Fibroblast of skin of abdomen (primary cell): ENCODE measurements at places on chromosomes 12 and 14.

GRCh38 chr14:74858022-74858421 is 17.9 kb downstream of the PROX2 start:
- DNase-seq, result peak; percentile 60

GRCh38 chr14:78202163-78202562 is 32.0 kb downstream of the NRXN3 start:
- no peak for DNase-seq

DNA sequence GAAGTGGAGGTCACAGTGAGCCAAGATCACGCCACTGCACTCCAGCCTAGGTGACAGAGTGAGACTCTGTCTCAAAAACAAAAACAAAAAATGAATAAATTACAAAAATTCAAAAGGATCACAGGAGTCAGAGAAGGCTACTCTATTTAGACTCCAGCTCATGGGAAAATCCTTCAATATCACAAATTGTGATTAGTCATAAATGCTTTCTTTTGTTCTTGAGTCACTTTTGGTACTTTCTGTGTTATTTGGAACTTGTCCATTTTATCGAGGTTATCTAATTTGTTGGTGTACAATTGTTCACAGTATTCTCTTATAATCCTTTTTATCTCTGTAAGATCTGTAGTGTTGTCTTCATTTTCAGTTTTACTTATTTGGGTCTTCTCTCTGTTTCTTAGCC is 18.9 kb downstream of the ALDH2 start:
- no peak for DNase-seq

GRCh38 chr14:39091716-39092115 is 11.3 kb downstream of the SEC23A start:
- DNase-seq, result no peak

DNA sequence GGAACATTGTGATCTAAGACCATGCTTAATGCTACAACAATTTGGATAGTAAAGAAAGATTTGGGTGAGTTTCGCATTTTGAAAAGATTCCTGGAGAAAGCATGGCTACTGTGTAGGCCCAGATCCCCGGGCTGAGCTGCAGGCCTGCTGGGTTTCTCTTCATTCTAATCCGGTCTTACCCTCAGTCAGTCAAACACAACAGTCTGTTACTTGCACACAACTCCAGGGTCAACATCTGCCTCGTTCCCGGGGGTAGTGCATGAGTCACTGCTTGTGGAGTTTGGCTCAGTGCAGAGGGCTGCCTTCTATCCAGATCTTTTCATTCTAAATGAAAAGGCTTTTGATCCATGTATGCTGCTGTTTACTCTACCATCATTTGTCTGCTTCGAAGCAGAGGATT is 60.4 kb upstream of the SEL1L start:
- DNase-seq, result no peak

DNA sequence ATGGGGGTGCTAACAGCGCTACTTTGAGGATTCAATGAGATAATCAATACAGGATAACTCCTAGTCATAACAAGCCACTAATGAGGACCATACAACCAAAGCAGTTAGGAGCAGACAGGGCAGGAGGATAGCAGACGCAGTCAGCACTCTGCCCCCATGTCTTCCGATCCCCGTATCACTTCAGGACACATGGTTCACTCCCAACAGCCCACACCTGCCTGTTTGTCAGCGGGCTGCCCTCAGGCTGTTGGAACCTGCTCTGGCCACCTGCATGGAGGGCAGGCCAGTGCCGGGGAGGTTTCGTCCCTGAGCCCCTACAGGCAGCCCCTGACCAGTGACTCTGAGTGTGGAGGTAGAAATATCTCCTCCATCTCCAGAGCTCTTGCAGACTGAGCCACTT is 37.1 kb upstream of the LTBP2 start:
- DNase-seq, result no peak

DNA sequence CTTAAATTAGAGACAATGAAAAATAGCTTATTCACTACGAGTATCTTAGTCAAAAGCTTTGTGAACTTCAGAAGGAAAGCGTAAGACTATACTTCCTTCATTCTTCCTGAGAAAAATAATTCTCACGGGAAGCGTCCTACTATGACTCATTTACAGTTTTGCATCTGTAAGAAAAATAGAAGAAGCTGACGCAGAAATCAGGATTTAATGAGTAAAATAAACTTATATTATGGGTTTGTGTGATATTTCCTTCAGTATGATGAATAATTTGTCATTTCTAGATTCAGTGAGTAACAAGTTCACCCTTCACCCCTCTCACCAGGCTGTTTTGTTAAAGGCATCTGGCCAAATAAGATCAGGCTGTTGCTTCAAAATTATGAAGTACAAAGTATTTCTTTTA is 17.8 kb upstream of the PDE3A start:
- peak; percentile 64 for DNase-seq
